ENCODE measurements at places on chromosomes 2 and 18.

DNA sequence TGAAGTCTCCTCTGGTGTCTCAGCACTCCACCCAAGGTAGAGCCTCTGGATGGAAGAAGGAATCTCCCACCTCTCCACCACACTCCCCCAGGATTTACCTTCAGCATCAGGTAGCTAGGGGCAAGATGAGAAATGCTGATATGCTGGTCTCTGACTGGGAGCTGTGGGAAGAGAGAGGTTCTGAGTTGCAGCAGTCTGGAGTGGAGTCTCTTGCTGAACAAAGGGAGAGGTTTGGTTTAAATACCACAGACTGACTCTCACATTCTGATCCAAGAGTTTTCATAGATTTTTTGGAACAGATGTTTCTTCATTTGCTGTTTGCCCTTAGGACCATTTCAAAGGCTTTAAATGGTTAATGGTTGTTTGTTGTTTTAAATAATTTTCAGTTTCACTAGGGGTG is 1.1 kb upstream of the CFLAR start:
- DNase-seq, result no peak

DNA sequence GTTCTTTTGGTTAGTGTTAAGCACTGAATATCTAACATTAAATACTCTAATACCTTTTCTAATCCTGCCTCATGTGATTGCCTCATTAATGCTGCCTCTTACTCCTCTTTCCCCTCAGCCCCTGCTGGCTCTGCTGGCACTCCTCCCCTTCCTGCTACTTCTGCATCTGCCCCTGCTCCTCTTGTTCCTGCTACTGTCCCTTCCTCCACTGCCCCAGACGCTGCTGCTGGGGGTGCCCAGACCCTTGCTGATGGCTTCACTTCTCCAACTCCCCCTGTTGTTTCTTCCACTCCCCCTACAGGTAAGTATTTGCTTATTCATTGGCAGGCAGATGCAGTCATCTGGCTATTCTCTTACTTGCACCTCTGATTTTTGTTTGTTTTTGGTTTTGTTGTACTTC is 68.5 kb downstream of the ABI2 start:
- no peak for DNase-seq

DNA sequence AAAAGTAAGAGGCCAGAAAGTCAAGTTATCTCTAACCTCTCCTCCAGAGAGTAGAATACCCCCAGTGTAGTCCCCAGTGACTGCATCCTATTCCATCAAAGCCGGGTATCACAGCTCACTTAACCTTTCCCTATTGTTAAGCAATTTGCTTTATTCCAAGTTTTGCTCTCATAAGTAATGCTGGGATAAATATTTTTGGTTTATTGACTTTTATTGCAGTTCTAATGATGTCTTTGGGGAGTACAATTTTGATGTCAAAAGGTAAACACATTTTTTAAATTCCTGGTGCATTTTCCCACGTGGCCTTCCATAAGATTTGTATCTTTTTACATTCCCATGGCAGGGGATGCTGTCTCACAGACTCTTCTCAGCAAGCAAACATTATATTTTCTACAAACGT is 43.3 kb downstream of the CMPK2 start:
- no peak for DNase-seq

DNA sequence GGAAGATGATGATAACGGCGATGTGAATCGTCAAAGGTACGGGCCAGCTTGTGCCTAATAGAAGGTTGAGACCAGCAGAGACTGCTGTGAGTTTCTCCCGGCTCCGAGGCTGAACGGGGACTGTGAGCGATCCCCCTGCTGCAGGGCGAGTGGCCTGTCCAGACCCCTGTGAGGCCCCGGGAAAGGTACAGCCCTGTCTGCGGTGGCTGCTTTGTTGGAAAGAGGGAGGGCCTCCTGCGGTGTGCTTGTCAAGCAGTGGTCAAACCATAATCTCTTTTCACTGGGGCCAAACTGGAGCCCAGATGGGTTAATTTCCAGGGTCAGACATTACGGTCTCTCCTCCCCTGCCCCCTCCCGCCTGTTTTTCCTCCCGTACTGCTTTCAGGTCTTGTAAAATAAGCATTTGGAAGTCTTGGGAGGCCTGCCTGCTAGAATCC is 3.0 kb downstream of the FZD7 start:
- no peak for DNase-seq

DNA sequence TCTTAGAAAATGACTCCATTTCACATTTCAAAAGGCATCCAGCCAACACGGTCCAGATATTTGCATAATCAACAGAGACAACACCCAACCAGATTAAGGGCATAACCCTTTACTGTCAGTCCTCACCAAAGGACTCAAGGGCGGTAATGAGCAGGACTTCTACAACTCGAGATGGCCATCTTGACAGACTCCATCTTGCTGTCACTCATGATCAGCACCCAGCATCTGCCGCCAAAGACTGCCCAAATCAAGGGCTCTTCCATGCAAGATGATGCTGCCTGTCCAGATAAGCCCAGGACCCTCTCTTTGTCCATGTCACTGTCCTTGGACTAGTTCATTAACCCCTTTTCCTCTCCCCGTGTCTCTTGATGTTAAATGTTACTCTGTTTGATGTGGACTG is 77.9 kb downstream of the UXS1 start:
- no peak for DNase-seq

- DNase-seq, result no peak
Observed at GRCh38 chr2:37869304-37869703, 55.8 kb upstream of the RMDN2 start.

GRCh38 chr18:45447355-45448265 is 167.7 kb upstream of the SLC14A2 start:
- DNase-seq, result no peak

DNA sequence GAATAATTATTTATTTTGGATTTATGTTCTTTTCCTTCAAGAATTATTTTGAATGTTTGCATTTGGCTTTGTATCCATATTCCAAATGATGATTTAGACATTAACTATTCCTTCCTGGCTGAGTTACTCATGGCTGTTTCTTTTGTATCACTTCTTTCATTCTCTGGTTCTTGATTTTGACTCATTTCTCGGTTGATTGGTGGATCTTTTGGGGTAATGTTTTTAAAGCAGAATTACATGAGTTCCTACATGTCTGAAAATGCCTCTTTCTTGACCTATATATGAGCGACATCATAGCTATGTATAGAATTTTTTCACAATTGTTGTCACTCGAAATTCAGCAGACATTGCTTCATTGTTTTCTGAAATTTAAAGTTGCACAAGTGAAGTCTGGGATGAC is 39.5 kb downstream of the CYP26B1 start:
- no peak for DNase-seq

DNA sequence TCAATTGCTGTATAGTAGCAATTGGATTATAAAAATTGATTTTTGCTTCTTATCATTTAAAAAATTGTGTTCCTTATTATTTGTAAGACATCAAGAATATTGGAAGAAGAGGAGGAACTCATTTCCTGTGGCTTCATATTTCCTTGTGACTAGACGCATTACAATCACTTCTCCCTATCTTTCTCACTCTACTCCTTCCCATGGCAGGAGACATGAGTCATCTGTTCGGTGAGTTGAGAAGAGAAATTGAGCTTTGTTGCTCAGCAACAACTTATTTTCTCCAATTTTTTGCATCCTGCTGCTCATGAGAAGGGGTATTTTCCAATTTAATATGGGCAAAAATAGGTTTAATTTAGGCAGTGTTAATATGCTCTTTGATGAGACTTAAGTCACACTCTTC is 1783.9 kb downstream of the SUCLG1 start:
- no peak for DNase-seq

DNA sequence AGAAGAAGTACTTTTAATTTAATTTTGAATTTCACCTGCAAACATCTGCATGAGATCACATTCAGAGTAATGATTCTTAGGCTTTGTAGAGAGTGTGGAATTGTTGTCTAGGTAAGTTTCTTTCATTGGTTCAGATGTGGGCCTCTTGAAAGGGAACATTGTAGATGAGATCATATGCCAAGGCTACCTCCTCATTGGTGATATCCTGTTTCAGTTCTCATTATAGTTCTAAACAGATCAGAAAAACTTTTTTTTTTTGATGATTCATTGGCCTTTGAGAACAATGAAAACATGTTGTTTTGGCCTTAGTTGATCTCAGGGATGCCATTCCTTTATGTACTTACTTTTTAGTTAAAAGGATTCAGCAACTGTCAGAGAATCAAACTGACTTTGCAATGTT is 44.5 kb downstream of the EML6 start:
- DNase-seq, result no peak

Data from T-helper 22 cell (primary cell).